Osteoblast (primary cell): ENCODE measurements at places on chromosomes 16 and 17.
A peak's percentile ranks its signal among the peaks of the same experiment; 100 is the strongest.

DNA sequence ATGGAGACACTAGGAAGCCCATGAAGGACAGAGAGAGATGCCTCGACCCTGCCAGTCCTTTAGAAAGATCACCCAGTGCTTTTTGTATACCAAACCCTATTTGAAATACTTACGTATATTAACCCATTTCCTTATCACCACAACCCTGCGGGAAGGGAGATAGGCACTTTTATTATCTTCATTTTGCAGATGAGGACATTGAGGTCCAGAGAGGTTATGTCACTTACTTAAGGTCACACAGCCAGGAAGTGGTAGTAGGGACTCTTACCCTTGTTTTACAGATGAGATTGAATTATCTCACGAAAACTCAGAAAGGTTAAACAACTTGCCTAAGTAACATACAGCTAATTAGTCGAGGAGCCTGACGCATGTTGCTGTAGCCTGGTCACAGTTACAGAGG is 38.2 kb downstream of the IL4R start:
- DNase-seq, result no peak

DNA sequence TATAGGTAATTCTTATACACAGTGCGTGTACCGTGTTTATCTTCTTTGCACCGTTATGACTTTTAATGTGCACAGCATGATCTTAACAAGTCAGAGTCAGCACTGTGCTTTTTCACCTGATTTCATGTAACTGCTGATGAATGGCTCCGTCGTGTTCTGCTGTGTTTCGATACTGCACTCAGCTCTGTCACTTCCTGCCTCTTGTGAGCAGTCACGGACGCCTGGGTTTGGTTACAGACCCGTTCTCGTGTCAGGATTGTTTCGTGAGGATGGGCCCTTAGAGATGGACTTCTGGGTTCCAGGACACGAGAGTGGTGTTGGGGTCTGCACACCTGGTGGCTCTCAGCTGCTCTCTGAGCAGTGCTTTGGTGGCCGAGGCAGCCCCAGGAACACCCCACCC is 24.6 kb downstream of the TBCD start:
- DNase-seq, result no peak

- no peak for DNase-seq
Measured at GRCh38 chr16:10610499-10611184, 30.2 kb upstream of the EMP2 start.

GRCh38 chr17:64209356-64209941 is 53.6 kb downstream of the TEX2 start:
- DNase-seq, result no peak

DNA sequence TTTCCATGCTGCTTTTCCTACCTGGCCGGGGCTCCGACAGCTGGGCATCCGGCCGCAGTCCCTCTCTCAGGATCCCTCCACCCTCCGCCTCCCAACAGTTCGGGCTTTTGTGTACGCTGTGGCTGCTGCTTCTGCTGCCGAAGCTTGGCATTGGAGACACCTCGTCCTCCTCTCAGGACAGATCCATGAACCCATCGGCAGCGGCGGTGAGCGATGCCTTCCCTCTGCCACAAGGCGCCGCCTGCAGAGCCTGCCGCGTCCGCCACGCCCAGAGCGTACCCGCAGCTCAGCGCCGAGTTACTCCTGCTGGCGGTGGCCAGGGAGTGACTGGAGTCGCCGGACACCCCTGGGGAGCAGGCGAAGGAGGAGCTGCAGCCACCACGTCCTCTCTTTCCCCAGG is 2032.8 kb downstream of the TP53TG3F start:
- DNase-seq, result no peak

GRCh38 chr16:79272141-79272577 is 328.4 kb downstream of the MAF start:
- DNase-seq, result no peak

DNA sequence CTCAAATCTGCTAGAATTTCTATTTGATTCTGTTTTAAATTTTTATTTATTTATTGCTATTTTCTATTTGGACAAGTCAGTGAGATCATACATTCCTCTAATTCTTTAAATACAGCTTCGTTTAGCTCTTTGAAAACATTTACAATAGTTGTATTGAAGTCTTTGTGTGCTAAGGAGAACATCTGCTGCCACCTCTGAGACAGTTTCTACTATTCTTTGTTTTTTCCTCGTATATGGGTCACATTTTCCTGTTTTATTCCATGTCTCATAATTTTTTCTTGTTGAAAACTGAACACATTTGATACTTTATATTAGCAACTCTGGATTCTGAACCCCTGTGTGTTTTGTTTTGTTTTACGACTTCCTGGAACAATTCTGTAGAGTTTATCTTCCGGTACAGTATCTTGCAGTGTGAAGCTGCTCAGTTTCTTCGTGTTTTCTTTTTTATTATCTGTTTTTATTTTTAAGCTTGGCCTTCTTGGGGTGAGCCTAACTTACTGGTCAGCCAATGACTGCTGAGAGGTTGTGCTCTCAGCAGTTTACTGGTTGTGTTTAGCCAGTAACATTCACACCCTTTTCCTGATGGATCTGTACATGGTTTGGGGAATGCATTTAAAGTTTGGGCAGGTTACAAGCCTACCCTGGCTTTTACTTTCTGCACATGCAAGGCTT is 99.0 kb downstream of the CA4 start:
- no peak for DNase-seq

- no peak for DNase-seq
Measured at GRCh38 chr16:49348408-49349176, 25.0 kb upstream of the C16orf78 start.

DNA sequence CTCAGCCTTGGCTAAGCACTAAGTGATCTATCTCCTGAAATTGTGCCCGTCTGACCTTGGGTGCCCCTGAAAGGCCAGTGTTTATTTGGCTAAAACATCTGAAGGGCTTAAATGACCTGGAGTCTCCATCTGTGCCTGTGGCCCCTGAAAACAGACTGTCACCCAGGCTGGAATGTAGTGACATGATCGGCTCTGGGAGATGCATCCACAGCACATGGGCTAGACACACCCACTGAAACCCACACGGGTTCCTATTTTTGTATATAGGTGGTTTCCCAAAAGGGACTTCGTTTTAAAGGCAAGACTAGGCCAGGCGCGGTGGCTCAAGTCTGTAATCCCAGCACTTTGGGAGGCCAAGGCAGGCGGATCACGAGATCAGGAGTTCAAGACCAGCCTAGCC is 13.5 kb downstream of the CEP295NL start:
- DNase-seq, result no peak

- DNase-seq, result no peak
Measured at GRCh38 chr17:43025290-43025657, 243 bp downstream of the RND2 start.

- peak; percentile 97 for DNase-seq
Measured at GRCh38 chr17:38735161-38735997, 5.2 kb downstream of the CISD3 start.

GRCh38 chr16:70772493-70772892 is 28.5 kb downstream of the VAC14 start:
- no peak for DNase-seq

- no peak for DNase-seq
Measured at GRCh38 chr16:67713647-67714273, 5.4 kb downstream of the GFOD2 start.

GRCh38 chr16:66830422-66831404 is at the start of gene NAE1:
NAE1 (minus strand) TSS chr16:66830976; CDS start chr16:66830899, 77 bp downstream.
- DNase-seq, result peak; percentile 98

DNA sequence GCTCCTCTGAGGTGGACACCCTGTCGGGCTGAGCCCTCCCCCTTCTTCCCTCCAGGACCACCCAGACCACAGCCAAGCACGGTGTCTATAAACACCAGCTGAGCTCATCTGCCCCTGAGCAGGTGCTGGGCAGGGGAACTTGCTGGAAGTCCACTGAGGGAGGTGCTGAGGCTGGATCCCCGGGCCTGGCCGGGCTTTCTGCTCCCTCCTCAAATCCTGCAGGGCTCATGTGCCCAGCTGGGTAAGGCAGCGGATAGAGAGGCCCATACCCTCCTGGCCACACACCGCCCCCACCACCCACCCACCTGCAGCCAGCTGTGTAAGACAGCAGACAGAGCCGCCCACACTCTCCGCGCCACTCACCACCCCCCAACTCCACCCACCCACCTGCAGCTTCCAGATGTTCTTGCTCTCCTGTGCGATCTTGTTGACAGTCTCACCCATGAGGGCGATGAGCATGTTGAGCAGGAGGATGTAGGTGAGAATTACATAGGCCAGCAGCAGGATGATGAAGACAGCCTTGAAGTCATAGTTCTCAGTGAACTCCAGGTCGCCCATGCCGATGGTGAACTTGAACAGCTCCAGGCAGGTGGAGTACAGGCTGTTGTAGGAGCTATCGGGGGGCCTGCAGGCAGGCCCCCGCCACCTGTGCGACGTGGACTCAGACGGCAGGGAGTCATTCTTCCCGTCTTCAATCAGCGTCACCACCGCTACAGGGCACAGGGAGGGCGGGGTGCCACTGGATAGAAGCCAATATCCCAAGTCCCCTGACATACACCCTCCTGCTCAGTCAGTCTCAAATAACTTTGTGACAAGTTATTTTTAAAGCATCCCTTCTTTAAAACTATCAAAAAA is 15.9 kb upstream of the TRPV3 start:
- peak; percentile 23 for DNase-seq

DNA sequence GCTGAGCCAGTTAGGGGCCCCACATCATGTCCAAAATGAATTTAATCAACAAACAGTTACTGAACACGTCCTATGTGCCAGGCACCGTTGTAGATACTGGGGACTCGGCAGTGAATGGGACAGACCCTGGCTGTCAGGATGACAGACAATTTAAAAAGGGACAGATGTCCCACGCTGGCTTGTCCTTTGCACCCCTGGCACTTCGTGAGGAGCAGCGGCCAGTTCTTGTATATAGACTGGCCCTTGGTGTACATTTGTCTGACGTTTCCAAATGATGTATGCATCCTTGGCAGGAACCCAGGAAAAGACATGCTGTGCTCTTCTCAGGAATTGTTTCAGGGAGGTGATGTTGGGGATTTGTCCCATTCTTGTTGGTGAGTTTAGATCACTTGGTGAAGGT is 21.1 kb downstream of the IL4R start:
- no peak for DNase-seq

GRCh38 chr17:61463316-61464129 is 11.3 kb downstream of the TBX4 start:
- peak; percentile 61 for DNase-seq

DNA sequence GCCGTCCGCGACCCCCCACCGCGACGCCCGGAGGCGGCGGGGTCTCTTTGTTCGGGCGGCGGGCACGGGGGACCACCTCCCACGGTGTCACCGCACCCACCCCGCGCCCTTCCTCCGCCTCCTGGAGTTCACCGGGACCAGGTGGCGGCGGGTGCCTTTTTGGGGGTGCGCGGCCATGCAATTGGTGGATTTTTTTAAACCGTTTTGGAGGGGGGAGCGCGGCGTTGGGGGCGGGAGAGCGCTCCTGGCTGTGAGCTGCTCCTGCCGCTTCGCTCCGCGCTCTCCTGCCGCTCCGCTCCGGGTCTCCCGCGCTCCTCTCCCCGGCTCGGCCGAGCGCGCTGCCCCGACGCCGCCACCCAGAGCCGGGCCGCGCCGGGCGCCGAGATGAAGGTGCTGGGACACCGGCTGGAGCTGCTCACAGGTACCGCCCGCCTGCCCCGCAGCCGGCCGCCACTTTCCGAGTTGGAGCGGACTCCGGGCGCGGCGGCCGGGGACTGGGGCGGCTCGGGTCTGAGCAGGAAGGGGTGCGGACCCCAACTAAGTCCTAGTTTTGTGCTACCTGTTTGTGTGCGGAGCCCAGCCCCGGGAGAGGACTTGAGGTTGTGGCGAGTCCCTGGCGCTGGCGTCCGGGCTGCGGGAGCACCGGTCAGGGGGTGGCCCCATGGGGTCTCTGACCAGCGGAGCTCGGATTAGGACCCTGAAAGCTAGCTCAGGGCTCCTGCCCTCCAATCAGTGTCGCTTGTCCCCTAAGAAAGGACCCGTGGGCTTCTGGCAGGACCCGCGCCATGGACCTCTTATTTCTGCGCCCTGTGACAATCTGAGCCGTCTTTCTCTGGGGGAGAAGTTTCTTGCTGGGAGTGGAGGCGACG is 35.7 kb upstream of the NDRG4 start:
- no peak for DNase-seq

DNA sequence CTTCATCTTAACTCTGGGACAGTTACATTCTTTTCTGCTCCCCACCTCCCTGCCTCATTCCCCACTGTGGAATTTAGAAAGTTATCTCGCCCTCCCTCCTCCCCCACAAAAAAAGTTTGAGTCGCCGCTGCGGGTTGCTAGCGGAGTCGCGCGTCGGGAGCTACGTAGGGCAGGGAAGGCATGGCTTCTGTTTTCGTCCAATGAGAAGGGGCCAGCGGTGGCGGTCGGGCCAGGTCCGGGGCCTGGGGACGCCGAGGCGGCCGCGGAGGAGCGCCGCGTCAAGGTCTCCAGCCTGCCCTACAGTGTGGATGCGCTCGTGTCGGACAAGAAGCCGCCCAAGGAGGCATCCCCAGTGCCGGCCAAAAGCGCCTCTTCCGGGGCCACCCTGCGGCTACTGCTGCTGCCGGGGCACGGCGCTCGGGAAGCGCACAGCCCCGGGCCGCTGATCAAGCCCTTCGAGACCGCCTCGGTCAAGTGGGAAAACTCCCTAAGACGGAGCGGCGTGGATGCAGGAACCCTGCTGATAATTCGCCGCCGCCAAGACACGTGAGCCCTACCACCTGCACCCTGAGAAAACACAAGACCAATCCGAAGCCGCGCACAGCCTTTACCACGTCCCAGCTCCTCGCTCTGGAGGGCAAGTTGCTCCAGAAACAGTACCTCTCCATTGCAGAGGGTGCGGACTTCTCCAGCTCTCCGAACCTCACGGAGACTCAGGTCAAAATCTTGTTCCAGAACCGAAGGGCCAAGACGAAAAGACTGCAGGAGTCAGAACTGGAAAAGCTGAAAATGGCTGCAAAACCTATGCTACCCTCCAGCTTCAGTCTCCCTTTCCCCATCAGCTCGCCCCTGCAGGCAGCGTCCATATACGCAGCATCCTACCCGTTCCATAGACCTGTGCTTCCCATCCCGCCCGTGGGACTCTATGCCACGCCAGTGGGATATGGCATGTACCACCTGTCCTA is 8.9 kb downstream of the OR4D1 start:
- no peak for DNase-seq

GRCh38 chr17:57916925-57917858 is 38.0 kb downstream of the CUEDC1 start:
- peak; percentile 18 for DNase-seq
